Right ventricle myocardium superior (tissue), 1 donor: ENCODE measurements at places on chromosomes 11 and 22. TPM values are rescaled to one million over a fixed set of nuclear protein-coding genes. Genes with fewer than 3 reads are reported as not detected.

GRCh38 chr11:118895093-118896039 is 11.7 kb downstream of the CXCR5 start:
- DNase-seq = no peak

- no peak for DNase-seq
Observed at GRCh38 chr11:35826006-35826405, 117.9 kb upstream of the LDLRAD3 start.

- no peak for DNase-seq
Observed at GRCh38 chr11:114925591-114925990, 247.3 kb downstream of the NXPE2 start.

- DNase-seq = no peak
Observed at GRCh38 chr11:84130646-84131427, 844.7 kb upstream of the CCDC90B start.

GRCh38 chr11:46890665-46891064 is 27.7 kb downstream of the LRP4 start:
- no peak for DNase-seq

DNA sequence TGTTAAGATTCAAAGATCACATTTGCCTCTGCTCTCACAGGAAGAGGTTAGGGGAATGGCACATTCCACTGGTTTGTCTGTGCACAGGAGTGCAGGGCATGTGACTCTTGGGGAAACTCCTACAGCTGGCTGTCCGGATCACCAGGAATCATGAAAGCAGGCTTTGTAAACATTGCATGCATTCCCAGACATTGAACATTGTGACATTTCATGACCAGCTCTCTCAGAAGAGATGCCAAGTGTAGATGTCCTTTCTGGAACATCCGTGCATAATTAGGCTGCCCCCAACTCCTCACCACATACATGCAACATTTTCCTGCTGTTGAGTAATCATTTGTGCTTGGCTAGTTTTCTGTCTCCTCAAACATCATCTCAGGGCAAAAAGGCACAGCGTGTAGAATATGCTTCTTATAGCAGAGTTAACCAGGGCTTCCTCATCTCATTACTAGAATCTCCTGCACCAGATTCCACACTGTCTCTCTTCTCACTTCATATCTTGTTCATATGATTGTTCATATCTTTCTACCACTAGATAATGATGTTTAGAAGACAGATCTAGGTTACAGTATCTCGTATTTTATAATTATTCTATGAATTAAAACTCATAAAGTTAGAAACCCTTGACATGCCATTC is 694.7 kb downstream of the NTM start:
- DNase-seq = no peak

DNA sequence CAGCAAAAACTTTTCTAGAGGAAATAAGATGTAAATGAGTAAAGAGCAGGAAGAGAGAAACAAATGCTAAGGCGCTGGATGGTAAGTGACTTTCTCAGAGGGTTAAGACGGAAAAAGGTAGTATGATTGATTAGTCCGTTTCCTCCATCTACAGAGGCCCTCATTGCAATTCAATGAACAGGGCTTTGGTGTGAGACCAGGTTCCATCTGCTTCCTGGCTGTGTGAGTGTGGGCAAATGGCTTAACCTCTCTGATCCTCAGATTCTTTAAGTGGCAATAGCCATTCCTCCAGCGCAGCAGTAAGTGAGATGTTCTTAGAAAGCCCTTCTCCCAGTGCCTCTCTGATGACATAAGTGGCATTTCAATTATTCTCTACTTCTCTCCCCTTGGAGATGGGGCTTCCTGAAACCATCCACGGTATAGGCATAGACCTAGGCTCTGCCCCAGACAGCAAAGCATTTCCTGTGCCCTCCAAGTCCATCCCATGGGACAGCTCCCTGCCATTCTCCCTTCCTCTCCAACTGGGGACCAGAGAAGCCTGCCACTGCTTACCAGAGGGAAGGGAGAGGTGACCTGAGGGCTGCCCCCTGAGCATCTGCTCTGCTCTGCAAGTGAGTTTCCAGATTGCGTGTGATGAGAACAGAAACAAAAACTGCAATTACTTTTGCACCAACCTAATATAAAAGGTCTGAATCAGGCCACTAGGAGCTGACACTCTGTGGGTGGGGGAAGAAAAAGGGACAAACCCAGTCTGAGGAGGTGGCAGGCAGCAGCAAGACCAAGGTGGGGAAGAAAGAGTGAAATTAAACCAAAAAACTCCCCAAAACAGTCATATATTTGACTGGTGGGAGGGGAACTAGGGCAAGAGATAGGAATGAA is 12.7 kb upstream of the CD44 start:
- no peak for DNase-seq

- no peak for DNase-seq
Observed at GRCh38 chr11:121431820-121432526, 20.1 kb upstream of the SORL1 start.

- DNase-seq = peak; percentile 60
Observed at GRCh38 chr11:66856496-66857233, at the start of gene LRFN4. Gene LRFN4 (plus strand): TSS chr11:66857064. CDS start chr11:66857745, 681 bp downstream.

DNA sequence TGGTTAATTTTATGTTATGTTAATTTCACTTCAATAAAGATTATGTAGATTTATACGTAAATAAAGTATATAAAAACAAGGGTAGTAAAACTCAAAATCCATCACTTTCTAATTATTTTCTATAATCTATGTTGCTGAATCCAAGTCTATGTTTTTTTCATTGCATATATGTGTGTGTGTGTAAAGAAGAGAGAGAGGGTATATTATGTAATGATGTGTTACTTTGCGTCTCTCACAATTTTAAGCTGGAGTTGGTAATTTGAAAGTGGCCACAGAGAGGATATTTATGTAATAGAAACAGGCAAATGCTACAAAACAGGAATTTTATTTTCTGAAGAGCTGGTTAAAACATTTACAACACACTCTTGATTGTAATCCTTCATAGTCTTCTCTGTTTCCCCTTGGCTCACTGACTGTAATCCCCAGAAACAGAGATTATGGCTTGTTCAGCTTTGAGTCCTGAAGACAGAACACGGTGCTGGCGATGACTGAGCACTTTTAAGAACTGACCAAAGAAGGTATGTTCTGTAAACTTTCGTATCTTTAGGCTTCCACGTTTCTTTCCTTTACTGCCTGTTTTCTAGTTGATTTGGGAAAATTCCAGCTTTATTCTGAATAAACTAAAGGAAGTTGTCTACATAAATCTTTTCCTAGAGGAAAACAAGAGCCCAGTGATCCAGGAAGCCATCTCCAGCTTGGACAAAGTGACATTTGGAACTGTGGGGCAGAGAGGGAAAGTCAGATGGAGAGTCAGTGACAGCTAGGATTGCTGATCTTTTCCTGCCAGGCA is 43.6 kb downstream of the OR2AG2 start:
- DNase-seq = no peak

GRCh38 chr11:68469642-68470041 is 9.1 kb downstream of the PPP6R3 start:
- DNase-seq = no peak

Gene SLC22A25
- not detected for total RNA-seq

Gene SLC29A2
- 16.3 TPM for total RNA-seq

Gene APOA5
- total RNA-seq = not detected

Gene DNAJB7
- not detected for total RNA-seq

Gene TESMIN
- 0.46 TPM for total RNA-seq
